ENCODE measurements at places on chromosomes 12 and 14.
A peak's percentile ranks its signal among the peaks of the same experiment; 100 is the strongest.

DNA sequence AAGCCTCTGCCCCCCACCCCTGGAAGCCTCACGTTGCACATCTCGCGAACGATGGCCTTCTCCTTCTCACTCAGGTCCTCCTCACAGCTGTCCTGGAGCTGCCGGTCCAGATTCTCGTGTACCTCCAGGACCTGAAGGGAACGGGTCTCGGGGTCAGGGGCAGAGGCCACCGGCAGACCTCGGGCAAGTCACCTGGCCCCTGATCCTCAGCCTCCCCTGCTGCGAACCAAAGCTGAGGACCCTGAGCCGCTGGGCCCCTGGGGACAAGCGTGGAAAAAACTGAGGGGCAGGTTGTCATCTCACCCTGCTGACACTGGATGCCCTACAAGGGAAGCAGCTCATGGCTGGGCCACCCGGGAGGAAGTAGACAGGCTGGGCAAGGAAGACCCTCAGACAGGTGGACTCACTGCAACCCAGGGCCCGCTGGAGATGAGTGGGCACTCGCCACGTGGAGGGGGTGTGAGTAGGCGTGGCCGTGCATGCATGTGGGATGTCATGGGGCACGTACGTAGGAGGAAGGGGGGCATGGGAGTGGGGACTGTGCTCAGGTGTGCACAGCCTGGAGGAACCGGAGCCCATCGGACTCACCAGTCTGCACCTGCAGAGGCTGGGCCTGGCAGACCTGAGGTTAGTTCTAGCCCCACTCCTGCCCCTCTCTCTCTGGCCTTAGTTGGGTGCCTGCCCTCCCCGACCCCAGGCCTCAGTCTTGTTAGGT lies 35.1 kb downstream of the CCNK start:
- DNase-seq, result no peak

DNA sequence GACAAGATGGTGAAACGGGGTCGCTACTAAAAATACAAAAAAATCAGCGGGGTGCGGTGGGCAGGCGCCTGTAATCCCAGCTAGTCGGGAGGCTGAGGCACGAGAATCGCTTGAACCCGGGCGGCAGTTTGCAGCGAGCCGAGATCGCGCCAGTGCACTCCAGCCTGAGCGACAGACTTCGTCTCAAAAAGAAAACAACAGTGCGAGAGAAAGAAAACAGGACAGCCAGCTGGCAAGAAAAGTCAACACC lies 633 bp upstream of the RNU4-2 start:
- DNase-seq, result no peak

GRCh38 chr14:65729566-65729965 lies 317.0 kb downstream of the FUT8 start:
- no peak for DNase-seq

GRCh38 chr12:123384318-123384993 lies 524 bp downstream of the KMT5A start:
- DNase-seq, result peak; percentile 21

DNA sequence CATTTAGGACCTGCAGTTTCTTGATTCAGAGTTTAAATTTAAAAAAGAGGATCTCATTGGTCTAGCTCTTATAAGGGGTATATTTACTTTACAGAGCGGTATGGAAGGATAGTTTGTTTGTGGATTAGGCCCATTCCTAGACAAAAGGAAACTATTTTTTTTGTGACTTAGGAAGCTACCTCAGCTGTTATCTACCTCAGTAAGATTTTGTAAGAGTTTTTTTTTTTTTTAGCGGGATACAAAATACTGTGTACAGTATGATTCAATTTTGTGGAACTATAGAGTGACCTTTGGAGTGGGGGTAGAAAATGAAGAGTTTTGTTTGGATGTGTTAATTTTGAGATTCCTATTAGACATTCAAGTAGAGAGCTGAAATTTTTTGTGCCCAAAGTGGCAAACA lies 104.6 kb upstream of the ATF1 start:
- DNase-seq, result no peak

GRCh38 chr14:95189367-95190132 lies 32.2 kb upstream of the DICER1 start:
- no peak for DNase-seq

DNA sequence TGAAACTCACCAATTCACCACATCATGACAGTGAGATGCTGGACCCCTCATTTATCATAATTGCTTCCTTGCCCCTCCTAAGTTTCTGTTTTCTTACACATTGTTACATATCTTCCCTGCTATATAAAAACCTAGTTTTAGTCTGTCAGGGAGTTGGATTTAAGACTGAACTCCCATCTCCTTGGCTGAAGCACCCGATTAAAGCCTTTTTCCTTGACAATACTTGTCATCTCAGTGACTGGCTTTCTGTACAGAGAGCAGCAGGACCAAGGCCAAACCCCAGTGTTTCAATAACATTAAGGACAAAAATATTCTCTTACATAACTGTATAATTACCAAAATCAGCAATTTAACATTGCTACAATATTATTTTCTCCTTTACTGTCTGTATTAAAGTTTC lies 928.4 kb downstream of the TMTC2 start:
- no peak for DNase-seq

DNA sequence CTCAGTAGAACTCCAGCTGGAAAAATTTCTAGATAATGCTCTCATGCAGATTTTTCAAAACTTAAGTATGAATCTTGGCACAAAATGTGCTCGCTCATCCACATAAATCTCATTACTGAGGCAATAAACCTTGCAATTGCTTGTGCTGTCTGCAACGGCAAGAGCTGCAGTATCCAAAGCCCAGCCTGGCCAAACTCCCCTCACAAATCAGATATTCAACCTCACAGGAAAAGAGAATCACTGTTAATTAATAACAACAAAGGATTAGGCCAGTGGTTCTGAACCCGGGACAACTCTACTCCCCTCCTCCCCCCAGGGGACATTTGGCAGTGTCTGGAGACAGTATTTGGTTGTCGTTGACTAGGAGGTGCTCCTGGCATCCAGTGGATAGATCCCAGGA lies 19.2 kb upstream of the CORO1C start:
- no peak for DNase-seq

- no peak for DNase-seq
These were observed 31.7 kb downstream of the ATP2A2 start for GRCh38 chr12:110312581-110313360.

- DNase-seq, result no peak
These were observed 12.0 kb upstream of the OVCH1 start for GRCh38 chr12:29509503-29509902.

GRCh38 chr12:2805143-2805520 lies 7.3 kb upstream of the ITFG2 start:
- no peak for DNase-seq

DNA sequence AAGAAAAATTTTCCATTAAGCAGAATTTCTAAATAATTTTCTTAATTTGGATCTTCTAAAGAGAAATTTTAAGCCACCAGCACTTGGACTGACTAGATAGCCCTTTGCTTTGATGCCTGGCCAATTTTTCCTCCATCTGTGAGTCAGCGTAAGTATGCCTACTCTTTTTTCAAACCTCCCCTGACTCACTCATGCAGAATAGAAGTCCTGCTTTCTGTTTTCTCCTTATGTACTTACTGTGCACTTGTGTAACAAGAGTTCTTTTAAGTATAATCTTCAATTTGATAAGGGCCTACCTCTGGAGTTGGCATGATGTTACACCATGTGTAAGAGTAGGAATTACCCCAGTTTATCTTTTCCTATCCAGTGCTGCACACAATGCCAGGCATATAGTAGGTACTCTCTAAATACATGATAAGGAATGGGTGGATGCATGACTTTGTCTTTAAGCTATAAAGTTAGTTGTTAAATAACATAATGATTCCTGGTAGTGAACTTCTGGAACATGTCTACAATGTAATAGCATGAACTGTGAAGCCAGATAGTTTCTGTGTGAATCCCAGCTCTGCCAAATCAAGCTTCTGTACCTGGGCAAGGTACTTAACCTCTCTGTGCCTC lies 329.6 kb downstream of the TMTC2 start:
- DNase-seq, result no peak

GRCh38 chr12:107435072-107435471 lies 250.5 kb upstream of the PWP1 start:
- DNase-seq, result no peak

DNA sequence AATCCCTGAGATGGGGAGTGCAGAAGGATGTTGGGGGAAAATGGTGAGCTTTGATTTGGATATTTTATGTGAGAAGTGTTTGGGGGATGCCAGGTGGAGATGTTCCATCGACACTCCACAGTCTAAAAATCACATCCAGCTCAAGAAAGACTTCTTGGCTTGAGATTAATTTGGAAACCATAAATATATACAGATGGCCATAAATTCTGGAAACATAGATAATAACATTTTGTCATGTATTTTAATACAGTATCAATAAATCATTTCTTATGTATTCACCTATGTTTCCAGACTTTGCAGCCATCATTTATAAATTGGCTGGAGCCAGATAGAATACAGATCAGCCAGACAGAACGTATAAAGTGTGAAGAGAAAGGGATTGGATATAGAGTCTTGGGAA lies 245.5 kb upstream of the DDHD1 start:
- no peak for DNase-seq

DNA sequence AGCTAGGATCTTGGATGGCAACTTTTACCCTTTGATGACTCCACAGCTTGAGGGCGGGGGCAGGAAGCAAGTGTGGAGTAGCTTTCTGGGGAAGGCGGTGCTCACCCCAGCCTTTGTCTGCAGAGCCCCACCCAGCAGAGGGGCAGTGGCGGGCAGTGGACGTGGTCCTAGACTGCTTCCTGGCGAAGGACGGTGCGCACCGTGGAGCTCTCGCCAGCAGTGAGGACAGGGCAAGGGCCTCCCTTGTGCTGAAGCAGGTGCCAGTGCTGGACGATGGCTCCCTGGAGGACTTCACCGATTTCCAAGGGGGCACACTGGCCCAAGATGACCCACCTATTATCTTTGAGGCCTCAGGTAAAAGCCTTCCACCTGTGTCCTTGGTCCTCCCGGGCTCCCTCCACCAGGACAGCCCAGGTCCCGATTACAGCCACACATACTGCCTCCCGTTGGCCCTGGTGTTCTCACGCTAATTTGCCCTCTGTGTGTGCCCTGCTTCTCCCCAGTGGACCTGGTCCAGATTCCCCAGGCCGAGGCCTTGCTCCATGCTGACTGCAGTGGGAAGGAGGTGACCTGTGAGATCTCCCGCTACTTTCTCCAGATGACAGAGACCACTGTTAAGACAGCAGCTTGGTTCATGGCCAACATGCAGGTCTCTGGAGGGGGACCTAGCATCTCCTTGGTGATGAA lies 1.2 kb downstream of the TAPBPL start:
- no peak for DNase-seq

GRCh38 chr14:78308079-78308478 lies 137.9 kb downstream of the NRXN3 start:
- no peak for DNase-seq
